Kidney epithelial cell (primary cell): ENCODE measurements at places on chromosomes 16 and 17.

DNA sequence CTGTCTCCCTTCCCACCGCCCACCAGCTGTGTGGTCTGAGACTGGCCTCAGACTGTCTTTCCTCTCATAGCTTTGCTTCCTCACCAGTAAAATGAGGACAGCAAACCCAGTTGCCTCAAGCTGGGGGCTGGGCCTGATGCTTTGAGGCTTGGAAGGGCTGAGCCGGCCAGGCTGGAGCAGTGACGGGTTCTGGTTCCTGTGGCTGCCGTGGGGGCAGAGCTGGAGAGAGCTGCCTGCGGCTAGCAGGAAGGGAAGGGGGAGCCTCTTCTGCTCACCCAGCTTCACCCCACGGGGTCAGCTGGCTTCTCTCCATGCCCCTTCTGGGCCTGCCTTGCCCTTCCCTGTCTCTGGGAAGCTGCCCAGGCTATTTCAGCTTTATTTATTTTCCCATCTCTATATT, 23.7 kb downstream of the LASP1 start:
- no peak for DNase-seq

DNA sequence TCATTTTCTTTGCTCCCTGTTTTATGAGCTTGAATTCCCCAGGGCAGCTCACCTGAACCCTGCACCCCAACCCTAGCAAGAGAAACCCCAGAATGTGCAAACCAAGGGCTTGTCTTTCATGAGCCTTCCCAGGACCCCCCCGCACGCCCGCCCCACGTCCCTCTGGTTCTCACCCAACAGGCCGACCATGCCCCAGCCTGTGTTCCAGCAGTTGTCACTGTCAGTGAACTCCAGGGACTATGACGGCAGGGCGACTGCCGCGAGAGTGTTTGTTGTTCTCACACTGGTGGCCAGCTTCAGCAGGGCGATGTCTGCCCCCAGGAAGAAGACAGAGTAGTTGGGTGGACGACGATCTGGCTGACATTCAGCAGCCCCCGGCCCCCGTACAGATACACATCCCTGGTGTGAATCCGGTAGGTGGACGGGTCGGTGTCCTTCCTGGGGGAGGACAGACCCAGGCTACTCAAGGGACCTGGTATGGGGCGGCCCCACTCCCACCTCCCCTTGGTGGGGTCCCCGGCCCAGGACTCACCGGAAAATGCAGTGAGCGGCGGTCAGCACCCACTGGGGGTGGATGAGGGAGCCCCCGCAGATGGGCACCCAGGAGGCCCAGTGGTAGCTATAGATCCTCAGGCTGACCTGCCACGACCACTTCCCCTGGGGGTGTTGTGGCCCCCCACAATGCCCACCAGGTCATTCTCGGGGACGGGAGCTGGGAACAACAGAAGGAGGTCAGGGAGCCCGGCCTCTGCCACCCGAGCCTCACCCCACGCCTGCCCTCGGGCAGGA, 20.1 kb downstream of the TPSD1 start:
- no peak for DNase-seq

DNA sequence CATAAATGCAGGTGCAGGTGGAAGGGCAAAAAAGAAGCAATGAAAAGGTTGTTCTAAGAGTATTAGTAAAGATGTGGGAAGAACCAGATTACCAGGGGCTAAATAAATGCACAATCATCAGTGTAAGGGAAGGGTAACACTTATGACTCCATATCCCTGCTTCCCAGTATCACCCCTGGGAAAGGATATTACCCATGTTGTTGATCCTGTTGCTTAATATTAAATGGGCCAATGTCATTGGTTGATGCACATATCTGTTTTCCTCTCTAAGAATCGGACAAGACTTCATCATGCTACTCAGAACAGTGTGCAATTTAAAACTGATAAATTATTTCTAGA, 34.7 kb upstream of the ABCA6 start:
- no peak for DNase-seq

DNA sequence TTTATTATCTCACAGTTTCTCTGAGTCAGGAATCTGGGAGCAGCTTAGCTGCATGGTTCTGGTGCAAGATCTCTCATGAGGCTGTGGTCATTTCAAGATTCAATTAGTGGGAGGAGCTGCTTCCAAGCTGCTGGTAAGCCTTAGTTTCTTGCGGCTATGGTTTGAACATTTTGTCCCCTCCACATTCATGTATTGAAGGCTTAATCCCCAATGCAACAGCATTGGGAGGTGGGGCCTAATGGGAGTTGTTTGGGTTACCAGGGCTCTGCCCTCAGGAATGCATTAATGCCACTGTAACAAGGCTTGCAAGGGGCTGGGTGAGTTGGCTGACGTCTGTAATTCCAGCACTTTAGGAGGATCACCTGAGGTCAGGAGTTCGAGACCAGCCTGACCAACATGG, 272.9 kb downstream of the UTP18 start:
- DNase-seq: no peak

GRCh38 chr16:74716355-74716754, 15.7 kb upstream of the MLKL start:
- no peak for DNase-seq

GRCh38 chr16:74949309-74949708, 35.6 kb downstream of the WDR59 start:
- DNase-seq: no peak

GRCh38 chr16:61770301-61770700, 265.9 kb downstream of the CDH8 start:
- no peak for DNase-seq

DNA sequence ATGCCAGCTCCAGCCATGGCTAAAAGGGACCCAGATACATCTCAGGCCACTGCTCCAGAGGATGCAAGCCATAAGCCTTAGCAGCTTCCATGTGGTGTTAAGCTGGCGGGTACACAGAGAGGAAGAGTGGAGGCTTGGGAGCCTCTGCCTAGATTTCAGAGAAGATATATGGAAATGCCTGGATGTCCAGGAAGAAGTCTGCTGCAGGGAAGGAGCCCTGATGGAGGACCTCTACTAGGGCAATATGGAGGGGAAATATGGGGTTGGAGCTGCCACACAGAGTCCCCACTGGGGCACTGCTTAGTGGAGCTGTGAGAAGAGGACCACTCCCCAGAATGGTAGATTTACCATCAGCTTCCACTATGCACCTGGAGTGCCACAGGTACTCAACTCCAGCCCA, 32.1 kb downstream of the RNF112 start:
- DNase-seq: no peak

- no peak for DNase-seq
These were observed 1.3 kb downstream of the LYRM9 start for GRCh38 chr17:27891841-27892240.

- no peak for DNase-seq
These were observed 118.1 kb downstream of the IRX5 start for GRCh38 chr16:55048745-55049144.

DNA sequence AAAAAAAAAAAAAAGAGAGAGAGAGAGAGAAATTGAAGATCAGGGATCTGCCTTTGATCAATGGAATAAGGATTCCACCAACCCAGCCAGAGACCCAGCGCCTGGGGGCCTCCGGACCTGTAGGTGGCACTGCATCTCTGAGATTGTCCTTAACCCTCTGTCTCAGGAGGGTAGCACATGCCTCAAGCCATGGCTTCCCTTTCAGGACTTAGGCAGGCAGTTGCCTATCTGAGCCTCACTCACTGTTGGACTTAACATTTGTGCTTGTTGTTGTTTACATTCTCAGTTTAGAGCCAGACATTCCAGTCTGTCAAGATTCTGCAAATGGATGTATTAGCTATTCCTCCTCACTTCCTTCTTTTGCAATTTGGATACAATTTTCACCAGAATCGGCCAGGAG, 5.1 kb upstream of the SCNN1B start:
- DNase-seq: no peak

DNA sequence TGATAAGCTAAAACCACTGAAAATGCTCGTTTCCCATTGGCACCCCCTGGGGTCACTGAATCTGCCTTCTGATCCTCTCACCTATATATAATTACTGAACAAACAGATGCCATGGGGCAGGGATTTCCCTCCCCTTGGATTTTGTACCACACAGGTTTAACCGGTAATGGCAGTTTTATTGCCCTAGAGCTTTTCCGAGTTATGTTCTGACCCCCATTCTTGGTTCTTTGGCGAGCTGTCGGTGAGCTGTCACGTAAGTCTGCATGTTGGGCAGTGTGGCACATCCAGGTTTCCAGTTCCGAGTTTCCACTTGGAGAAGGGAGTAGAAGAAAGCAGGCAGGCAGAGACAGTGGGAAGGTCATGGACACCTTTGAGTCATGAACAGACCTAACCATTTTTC, 7.1 kb downstream of the TMEM97 start:
- DNase-seq: no peak

GRCh38 chr16:48041981-48042421, 113.8 kb downstream of the ABCC12 start:
- DNase-seq: no peak

DNA sequence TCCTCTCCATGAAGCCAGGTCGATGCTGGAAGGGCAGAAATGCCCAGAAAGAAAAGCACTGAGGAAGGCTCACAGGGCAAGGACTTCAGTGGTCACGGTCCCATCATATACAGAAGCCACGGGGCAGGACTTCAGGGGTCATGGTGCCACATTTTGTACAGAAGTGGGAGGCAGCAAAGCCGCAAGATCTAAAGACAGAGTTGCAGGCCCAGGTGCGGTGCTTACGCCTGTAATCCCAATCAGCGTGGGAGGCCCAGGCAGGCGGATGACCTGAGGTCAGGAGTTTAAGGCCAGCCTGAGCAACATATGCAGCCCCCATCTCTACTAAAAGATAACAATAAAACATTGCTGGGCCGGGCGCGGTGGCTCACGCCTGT, 96.0 kb downstream of the NXN start:
- DNase-seq: no peak

DNA sequence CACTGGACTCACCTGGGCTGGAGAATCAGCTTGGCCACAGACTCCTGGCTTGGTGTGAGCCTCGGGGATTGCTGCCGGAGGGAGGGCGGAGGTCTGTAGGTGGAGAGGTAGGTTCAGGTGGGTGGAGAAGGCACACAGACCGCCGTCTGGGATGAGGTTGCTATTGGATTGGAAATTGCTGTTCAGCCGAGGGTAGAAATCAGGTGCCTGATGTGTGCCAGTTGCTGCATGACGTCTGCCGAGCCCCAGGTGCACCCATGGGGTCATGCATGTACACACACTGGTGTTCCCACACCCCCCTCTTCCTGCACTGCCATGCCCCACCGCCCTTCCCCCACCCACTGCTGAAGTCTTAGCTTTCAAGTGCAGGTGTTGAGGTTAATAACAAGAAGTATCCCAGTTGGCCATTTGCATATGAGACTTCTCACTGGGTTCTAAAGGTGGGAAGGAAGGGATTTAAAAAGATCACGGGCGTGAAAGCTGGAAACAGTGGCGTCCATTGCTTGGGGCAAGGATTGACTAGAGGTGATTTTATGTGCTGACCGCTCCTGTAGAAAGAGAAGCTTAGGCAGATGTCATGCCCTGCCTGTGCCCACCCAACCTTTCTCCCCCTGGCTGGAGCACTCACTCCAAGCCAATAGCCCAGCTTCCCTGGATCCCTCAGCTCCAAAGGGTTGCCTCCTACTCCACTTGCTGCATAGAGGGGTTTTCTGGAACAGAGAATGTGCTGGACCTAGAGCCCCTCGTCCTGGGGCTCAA, 193.6 kb downstream of the CCDC182 start:
- DNase-seq: no peak

DNA sequence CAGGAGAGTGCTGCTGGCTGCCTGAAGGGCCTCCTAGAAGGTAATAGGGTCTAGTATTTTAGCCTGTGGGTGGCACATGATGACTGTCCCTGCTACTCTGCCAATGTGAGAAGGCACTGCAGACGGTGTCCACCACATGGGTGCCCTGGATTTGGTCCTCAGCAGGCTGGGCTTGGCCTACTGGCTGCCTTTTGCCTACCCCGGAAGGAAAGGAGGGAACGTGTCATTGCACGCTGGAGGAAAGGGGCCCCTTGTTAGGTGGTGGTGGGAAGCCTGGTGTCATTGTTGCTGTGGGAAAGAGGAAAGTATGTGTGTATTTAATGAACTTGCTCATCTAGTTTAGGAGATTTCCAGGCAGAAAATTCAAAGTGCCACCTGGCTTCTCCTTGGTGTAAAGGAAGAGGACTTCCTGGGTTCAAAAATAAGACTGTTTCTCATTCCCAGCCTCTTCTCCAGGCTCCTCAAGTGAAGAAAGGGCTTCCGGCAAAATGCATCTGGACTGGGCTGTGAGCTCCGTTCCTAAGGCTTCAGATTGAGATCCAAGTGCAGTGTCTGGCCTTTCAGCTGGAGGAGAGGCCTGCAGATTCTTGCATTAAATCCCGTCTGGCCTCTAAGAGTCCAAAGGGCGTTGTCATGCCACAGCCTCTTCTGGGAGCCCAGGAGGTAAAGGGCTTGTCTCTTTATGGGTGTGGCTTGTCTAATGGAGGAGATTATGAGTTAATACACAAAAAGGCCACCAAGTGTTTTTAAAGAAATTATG, 55.1 kb downstream of the RPTOR start:
- no peak for DNase-seq

DNA sequence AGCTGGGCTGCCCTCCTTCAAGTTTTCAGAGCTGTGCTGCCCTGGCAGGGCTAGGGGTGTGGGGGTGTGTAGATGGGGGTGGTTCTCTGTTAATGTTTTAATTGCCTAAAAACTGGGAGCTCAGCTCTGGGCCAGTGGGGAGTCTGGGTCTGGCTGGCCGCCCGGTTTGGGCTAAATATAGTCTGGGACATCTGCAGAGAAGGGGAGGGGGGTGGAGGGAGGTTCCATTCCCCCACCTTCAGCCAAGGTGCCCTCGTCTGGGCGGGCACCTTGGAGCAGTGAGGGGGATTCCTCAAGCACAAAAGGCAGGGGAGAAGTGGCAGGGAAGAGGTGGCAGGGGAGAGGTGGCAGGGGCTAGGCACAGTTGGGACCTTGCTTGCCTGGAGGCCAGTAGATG, 13.0 kb downstream of the RARA start:
- DNase-seq: no peak

- DNase-seq: no peak
These were observed 6.7 kb downstream of the RNF213 start for GRCh38 chr17:80267391-80267790.

- no peak for DNase-seq
These were observed 440.6 kb downstream of the HS3ST3B1 start for GRCh38 chr17:14741491-14741890.

GRCh38 chr16:85570735-85571562, 42.2 kb upstream of the GSE1 start:
- DNase-seq: no peak

- no peak for DNase-seq
These were observed 386.7 kb downstream of the UTP18 start for GRCh38 chr17:51647067-51647466.

GRCh38 chr16:23274968-23275367, 27.1 kb upstream of the SCNN1B start:
- DNase-seq: no peak

DNA sequence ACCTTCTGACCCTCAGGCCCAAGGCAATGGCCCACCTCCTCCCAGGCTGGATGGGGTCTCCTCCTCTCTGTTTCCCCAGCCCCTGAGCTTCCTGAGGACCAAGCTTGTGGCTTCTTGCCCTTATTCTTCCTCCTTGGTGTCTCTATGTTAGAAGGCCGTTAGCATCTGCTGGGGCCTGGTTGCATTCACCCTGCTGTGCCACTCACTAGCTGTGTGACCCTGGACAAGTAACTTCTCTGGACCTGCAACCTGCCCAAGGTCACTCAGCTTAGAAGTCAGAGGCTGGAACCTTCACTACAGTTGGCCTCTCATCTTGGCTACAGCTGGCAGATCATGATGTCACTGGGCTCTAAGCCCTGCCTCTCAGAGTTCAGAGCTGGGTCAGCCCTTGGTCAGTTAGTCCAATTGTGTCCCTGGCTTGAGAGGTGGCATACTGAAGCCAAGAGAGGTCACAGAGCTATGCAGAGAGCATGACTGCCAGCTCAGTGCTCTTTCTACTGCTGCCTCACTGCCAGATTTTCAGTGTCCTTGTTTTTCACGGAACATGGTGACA, 3.0 kb downstream of the MT2A start:
- no peak for DNase-seq
